Fibroblast of the aortic adventitia (primary cell): ENCODE measurements at places on chromosomes 7 and 10.
A peak's percentile ranks its signal among the peaks of the same experiment; 100 is the strongest.

DNA sequence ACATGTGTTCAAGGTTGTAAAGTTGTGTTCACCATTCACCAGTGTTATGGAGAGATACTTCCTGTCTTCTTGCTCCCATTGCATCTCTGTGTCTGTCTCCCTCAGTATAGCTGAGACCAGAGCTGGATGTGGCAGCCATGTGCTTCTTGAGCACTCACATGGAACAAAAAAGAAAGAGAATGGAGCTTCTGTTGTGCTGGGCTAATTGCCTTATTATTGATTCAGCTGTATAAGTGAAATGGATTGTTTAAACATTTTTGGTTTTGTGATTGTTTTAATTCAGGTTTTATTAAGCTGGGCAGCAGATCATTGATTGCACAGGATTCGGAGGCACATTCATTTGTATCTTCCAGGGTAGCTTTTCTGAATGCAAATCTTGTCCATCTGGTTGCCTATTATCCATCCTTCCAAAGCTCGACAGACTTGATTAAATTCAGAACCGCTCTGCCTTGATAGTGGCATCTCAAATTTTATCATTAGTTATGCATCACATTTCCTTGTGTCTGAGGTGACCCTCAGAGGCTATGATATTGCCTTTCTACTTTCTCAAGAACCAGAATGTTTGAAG lies 119.9 kb downstream of the CCNY start:
- no peak for DNase-seq

DNA sequence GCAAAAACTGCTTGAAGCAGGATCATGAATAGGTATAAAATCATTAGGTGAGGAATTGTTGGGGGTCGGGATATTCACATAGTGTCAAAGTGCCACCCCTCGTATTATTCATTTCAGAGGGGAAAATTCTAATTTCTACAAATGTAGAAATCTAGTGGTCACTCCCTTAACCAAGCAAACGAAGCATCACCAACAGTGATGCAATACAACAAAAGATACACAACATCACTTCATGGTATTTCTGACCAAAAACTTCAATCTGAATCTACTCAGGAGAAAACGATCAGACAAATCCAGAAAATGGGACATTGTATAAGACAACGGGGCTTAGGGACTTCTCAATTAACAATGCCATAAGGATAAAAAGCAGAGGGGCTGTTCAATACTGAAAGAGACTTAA lies 26.3 kb upstream of the FAM170B start:
- DNase-seq, result no peak

- peak; percentile 83 for DNase-seq
Measured at GRCh38 chr10:62076891-62077290, 175.4 kb downstream of the ARID5B start.

GRCh38 chr10:98169379-98169778 lies 34.9 kb downstream of the R3HCC1L start:
- no peak for DNase-seq

DNA sequence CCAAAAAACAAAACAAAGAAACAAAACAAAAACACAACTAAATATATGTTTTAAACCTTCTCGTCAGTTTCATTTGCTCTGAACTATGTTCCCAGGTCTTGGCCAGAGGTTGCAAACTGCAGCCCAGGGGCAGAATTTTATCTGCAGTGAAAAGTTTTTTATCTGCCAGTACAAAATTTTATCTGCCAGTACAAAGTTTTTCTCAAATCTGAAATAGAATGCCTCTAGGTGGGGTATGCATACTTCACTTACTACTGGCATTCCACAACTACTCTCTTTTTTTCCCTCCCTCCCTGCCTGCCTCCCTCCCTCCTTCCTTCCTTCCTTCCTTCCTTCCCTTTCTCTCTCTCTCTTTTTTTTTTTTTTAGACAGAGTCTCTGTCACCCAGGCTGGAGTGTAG lies 9.4 kb upstream of the CLDN3 start:
- peak; percentile 26 for DNase-seq

- DNase-seq, result no peak
Measured at GRCh38 chr10:95501203-95502094, 59.7 kb downstream of the SORBS1 start.

GRCh38 chr10:126215746-126216631 lies 172.3 kb downstream of the ADAM12 start:
- DNase-seq, result peak; percentile 85

DNA sequence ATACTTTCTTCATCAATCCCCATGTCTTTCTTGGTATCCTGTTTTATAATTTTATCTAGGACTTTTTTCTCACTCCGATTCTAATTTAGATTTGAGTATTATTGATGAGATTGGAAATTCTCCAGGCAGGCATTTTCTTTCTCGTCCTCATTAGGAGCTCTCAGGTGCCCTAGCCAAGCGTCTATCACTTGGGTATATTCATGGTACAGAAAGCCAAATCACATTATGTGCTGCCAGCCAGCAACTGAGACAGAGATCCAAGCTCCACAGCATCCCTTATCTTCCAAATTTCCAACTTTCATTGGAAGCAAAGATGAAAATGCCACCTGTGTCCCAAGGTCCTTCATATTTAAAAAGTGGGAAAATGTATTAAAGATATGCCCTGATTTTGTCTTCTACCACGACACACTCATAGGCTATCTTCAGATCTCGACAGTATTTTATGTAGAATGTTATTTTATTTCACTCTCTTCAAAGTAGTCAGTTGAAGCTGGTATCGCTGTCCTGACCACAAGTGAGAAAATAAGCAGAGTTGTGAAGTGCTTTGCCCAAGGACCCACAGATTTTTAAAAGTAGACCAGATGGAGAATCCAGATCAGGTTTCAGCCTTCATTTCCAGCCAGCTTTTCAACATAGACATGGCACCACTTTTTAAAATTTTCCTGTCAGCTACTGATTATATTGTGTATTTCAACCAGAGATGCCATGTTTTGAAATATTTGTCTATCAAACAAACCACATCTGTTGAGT lies 773.4 kb downstream of the CNTNAP2 start:
- DNase-seq, result no peak

GRCh38 chr7:98287486-98287959 lies 6.0 kb downstream of the BRI3 start:
- DNase-seq, result no peak

DNA sequence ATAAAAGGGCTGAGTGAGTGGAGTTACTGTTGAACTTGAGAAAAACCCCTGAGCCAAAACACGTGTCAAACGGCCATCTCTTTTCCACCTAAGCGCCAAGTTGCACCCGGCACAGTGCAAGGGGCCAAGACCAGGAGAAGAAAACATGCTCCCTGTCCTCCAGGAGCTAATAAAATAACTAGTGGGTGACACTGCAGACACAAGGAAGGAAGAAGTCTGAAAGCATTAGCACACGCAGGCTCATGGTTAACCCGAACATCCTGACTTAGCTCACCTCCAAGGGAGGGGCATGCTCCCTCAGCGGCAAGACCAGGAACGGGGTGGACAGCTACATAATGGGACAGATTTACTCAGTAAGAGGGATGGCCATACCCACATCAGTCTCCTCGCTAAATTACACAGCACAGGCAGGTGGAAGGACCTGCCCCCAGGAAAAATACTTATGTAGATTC lies 65.0 kb downstream of the PIP4K2A start:
- DNase-seq, result no peak

- no peak for DNase-seq
Measured at GRCh38 chr10:13681095-13681494, 94.3 kb downstream of the PRPF18 start.

- DNase-seq, result peak; percentile 88
Measured at GRCh38 chr10:30583778-30584415, 45.7 kb downstream of the LYZL2 start.

DNA sequence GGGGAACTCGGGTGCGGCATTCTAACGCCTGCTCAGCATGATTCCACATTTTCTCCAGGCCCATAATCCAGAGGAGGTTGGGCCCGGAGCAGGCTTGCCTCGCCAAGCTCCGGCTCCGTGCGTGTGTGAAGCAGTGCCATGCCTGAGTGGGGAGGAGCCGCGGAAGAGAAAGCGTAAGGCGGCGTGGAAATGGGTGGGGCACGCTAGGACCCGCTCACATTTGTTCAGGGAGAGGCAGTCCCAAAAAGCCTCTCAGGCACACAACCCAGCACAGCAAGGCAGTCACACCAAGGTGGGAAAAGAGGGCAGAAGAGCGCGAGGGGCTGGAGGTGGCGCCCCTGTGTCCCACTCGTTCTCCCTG lies 695 bp upstream of the VDAC2 start:
- DNase-seq, result peak; percentile 90

DNA sequence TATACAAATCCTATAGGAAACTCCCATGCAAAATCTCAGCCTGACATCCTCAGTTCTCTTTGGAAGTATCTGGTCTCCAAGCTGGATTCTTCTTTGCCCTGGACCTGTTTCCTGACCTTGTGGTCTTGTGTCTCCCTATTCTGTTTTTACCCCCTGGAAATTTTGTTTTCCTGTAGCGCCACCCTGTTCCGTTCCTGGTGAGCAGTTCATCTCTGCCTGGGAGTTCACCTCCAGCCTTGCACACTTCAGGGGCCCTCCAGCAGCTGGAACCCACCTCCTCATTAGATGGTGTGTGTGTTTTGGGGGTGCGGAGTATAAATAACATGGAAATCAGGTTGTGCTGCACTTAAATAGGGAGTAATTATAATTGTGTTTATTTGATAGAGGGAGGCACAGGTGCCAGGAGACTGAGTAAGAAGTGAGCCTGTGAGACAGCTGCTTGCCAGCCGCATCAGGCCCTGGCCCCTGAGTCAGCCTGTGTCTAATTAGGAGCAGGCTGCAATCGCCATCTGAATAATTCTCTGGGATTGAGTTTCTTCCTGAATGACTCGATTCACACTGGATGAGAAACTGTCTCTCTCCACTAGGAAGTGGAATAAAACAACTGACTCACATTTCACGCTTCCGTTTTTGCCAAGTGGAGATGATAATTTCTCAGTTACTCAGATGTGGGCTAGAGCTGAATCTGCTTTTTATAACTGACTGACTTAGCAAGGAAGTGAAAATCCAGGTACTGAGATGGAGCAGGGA lies 69.4 kb upstream of the HECTD2 start:
- DNase-seq, result peak; percentile 78

GRCh38 chr10:114492351-114493037 lies 88.2 kb upstream of the AFAP1L2 start:
- no peak for DNase-seq

- no peak for DNase-seq
Measured at GRCh38 chr10:5355594-5356301, 9.0 kb upstream of the UCN3 start.

DNA sequence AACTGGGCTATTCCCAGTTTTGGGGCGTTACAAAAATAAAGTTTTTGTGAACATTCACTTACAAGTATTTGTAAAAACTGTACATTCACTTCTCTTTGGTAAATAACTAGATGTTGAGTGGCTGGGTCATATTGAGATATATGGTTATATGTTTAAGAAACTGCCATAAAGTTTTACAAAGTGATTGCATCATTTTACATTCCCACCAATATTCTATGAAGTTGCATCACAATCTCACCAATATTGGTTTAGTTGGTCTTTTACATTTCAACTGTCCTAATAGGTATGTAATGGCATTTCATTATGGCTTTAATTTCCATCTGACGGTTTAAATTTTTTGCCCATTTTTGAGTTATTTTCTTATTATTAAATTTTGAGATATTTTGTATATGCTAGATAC lies 251.7 kb upstream of the GNAI1 start:
- DNase-seq, result no peak

GRCh38 chr7:77329466-77330168 lies 86.5 kb downstream of the GSAP start:
- no peak for DNase-seq

GRCh38 chr7:78195281-78195680 lies 396.7 kb downstream of the PHTF2 start:
- no peak for DNase-seq

GRCh38 chr7:74481458-74482196 lies 27.9 kb downstream of the GTF2IRD1 start:
- no peak for DNase-seq

- no peak for DNase-seq
Measured at GRCh38 chr7:115578576-115578975, 452.0 kb downstream of the TFEC start.

DNA sequence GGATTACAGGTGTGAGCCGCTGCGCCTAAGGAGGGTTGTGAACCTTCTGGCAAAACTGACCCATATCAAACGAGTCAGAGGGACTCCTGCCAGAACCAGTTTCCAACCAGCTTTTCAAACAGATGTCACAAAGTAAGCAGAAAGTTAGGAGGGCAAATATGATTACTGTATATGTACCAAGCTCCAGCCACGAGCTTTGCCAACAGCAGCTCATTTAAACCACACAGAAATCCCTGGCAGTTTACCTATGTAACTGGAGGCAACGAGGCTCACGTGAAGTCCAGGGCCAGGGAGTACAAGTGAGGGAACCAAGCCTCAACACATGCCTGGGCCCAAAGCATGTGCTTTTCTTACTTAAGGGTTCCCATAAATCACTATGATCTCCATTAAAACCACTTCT lies 12.5 kb upstream of the DAGLB start:
- DNase-seq, result no peak

GRCh38 chr7:103127006-103127405 lies 21.9 kb downstream of the NAPEPLD start:
- DNase-seq, result no peak

DNA sequence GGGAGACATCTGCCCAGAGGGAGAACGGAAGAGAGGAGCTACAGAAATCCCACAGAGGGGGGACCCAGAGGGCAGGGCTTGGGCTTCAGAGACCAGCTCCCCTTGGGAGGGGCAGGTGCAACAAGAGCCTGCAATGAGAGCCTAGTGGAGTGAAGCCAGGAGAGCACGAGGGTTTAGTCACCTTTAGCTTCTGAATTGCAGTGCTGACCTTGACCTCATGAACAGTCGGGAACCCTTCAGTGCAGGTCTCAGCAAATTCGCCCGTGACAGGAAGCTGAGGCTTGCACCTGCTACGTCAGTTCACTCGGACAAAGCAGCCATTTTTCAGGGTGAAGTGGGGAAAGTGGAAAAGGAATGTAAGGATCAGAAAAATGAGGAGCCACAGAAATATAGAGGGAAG lies 306.8 kb upstream of the CDC14C start:
- no peak for DNase-seq

DNA sequence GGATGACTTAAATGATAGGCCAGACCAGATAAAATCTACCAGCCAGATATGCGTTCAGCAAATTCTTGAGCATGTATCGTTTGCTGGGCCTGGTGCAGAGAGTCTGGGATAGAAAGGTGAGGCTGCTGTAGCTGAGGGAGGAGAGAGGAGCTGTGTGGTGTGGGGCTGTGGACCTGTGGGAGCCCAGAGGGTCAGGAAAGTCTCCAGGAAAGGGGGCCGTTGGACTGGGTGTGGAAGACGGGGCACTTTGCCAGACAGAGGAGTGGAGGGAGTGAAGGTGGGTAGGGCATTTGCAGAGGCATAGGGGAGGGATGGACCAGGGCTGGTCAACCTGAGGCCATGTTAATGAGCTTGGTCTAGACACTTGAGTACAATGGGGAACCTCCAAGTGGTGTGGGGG lies 124.7 kb upstream of the UNC5B start:
- no peak for DNase-seq

- no peak for DNase-seq
Measured at GRCh38 chr10:127649642-127650041, 87.3 kb upstream of the FOXI2 start.

GRCh38 chr7:18724318-18724717 lies 228.8 kb downstream of the HDAC9 start:
- no peak for DNase-seq

GRCh38 chr10:22997096-22997495 lies 69.2 kb downstream of the ARMC3 start:
- DNase-seq, result peak; percentile 60
